ENCODE measurements at places on chromosomes 1 and 21.

DNA sequence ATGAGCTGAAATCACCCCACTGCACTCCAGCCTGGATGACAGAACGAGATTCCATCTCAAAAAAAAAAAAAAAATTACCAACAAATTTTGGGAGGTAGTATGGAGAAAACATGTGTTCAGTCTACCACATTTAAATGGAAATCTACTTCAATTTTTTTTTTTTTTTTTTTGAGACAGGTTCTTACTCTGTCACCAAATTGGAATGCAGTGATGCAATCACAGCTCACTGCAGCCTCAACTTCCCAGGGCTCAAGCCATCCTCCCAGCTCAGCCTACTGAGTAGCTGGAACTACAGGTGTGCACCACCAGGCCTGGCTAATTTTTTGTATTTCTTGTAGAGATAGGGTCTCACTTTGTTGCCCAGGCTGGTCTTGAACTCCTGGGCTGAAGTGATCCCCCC is 82.1 kb downstream of the GFI1 start:
- no peak for DNase-seq

DNA sequence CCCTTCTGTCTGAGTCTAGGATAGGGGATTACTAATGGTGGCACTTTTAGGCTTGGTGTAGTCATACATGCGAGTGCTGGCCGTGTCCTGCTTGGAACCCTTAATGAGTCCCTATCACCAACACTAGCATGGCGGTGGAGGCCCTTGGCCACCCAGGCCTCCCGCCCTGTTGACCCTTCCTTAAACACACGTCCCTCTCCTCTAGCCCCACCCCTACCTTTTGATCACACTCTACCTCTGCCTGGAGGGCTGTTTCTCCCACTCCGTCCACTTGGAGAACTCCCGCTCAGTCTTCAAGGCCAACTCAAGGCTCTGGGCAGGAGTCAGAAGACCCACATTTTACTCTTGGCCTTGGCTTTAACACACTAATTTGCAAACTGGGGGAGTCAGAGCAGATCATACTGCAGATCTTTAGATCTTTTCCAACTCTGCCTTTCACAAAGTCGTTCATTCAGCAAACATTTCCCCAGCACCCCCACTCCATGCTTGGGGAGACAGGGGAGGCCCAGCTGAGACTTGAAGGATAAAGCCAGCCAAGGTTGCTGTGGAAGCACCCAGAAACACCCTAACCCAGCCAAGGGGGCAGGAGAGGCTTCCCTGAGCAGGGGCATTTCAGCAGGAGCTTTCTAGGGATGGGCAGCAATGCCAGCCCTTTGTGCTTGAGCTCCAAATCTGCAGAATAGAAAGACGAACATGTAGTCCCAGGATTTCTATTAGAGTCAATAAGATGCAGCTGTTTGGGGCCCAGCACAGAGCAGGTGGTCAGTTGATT is 1.9 kb downstream of the PODN start:
- no peak for DNase-seq

GRCh38 chr21:33552093-33552998 is 9.5 kb downstream of the SON start:
- no peak for DNase-seq

DNA sequence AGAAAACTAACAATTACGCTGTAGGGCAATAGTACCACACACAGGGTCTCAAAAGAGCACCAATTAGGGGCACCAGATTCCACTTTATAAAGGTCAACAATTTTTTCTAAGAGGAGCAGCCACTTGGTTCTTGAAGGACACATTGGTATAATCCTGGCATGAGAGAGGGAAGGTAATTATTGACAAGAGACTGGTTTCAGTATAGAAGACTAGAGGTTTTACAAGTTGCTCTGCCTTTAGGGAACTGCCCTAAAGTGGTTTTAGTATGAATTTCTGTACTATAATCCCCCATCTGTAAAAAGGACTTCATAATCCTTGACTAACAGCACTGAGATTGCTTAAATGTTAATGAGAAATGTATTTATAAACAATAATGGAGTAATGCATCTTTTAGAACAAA is 648.5 kb upstream of the PTBP2 start:
- no peak for DNase-seq

- DNase-seq, result no peak
Measured at GRCh38 chr1:196466654-196467053, 141.6 kb downstream of the KCNT2 start.

- DNase-seq, result no peak
Measured at GRCh38 chr1:108041360-108042142, 76.6 kb upstream of the VAV3 start.

GRCh38 chr21:42463861-42464515 is 32.0 kb downstream of the RSPH1 start:
- DNase-seq, result no peak

- no peak for DNase-seq
Measured at GRCh38 chr1:207748737-207749528, 2.9 kb upstream of the CD46 start.

- DNase-seq, result no peak
Measured at GRCh38 chr1:145846201-145846612, 777 bp downstream of the NUDT17 start.

- DNase-seq, result no peak
Measured at GRCh38 chr1:166488327-166488726, 321.5 kb upstream of the FAM78B start.

DNA sequence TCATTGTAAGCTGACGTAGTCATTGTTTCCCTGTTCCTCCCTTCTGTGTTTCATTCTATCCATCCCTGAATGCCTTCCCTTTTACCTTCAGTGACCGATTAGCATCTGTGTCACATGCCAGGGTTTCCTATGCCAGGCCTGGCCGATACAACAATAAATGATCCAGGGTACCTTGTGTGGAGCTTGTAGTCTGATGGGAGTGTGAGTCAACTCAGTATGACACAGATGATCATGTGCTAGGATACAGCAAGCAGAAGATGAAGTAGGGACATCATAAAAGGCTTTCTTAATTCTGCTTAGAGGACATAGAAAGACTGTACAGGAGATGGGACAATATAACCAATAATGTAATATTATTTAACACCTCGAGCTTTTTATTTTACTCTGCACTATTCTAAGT is 164.1 kb upstream of the C8B start:
- no peak for DNase-seq

Data from SK-N-MC (cell line).